ENCODE measurements at places on chromosomes 2 and 18. TPM values are rescaled to one million over a fixed set of nuclear protein-coding genes. Genes with fewer than 3 reads are reported as not detected.

DNA sequence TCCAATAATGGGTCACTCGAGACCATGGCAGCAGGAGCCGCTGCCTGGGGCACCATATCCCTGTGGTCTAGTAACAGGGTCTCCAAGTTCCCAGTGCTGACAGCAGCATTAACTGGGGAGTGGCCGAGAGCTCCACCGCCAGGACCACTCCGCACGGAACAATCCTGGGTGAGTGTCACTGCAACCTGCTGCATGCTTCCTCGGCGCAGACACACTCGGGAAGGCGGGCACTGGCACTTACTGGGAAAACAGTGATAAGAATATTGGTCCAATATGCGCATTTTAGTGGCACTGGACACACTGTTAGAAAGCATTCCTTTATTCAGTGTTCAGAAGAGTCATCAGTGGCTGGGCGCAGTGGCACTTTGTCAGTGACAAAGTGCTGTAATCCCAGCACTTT is 29.7 kb downstream of the FAM228A start:
- DNase-seq = no peak

SLC38A11 gene
- polyA plus RNA-seq = 15.4 TPM

APLF gene
- 3.9 TPM for polyA plus RNA-seq

GPR45 gene
- polyA plus RNA-seq = not detected

ATAD2B gene
- polyA plus RNA-seq = 20.9 TPM

DNA sequence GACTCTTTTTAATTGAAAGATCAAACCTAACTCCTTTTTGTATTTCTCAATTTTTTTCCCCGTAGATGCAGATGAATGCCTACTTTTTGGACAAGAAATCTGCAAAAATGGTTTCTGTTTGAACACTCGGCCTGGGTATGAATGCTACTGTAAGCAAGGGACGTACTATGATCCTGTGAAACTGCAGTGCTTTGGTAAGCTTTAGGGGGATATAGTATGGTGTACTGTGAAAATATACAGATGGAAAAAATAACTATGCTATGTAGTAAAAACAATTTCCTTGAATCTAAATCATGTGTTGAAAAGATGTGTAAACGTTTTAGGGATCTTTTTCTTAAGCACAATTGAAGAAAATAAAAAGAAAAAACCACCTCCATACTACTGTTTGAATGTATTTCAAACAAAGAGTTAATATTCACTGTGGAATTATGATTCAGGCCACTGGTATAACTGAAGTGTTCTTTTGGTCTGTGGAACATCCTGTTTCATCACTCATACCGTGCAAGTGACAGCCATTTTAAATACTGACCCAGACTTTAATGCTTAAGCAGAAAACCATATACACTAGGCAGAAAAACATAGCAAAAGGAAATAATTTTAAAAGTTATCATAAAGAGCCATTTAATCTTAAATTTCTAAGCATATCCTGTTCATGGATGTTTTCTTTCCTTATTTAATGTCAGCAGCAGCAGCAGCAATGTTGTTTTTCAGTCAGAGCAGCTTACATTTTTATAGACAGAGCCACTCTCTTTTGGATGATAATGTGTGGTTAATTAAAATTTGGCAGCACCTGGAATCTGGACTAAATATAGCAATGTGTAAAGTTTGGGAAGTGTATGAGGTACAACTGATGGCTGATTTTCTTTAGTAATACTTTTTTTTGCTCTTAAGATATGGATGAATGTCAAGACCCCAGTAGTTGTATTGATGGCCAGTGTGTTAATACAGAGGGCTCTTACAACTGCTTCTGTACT is 112.8 kb upstream of the RASGRP3 start:
- DNase-seq = no peak

DNA sequence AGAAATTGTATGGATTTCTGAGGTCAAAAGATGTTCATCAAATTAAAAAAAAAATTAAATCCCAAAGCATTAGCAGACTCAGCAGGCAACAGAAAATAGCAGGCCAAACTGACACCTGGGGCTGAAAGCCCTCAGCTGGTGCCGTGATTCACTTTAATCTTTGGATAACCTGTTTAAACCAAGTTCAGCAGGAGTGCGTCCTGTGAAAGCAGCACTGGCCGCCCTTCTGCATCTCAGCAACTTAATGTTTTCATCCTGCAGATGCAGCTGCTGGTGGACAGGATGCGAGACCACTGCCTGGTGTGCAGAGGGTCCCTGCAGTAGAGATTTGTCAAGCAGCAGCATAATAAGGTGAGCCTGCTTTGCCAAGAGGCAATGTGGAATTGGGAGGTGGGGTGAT is 41.2 kb downstream of the CCDC68 start:
- DNase-seq = no peak

- DNase-seq = no peak
Measured at GRCh38 chr2:14189929-14190328, 442.6 kb upstream of the LRATD1 start.

STARD6 gene
- polyA plus RNA-seq = 0.30 TPM

GRCh38 chr18:51066273-51066672 is 36.3 kb downstream of the SMAD4 start:
- DNase-seq = no peak

C2orf66 gene
- 0.22 TPM for polyA plus RNA-seq

DNA sequence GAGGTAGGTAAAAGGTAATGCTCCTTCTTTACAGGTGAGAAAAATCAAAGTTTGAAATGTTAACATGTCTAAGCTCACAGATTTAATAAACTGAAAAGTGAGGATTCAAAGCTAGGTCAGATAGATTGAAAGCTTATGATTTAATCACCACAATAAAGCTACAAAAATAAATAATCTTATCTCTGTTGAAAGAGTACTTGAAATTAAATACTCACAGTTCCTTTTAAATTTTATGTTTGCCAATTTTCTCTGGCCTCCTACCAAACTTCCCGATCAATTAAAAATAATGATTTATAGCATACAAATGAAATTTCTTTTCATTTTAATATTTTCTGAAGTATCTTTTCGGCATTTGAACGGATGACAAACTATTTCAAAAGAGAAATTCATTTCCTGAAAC is 77.3 kb downstream of the GAREM1 start:
- DNase-seq = no peak

TWIST2 gene
- 3.8 TPM for polyA plus RNA-seq

DNA sequence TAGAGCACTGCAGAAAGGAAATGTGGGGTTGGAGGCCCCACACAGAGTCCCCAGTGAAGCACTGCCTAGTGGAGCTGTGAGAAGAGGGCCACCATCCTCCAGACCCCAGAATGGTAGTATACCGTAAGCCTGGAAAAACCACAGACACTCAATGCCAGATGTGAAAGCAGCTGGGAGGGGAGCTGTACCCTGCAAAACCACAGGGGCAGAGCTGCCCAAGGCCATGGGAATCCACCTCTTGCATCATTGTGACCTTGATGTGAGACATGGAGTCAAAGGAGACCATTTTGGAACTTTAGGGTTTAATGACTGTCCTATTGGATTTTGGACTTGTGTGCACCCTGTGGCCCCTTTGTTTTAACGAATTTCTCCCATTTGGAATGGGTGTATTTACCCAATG is 75.3 kb upstream of the SERPINE2 start:
- DNase-seq = no peak

DNA sequence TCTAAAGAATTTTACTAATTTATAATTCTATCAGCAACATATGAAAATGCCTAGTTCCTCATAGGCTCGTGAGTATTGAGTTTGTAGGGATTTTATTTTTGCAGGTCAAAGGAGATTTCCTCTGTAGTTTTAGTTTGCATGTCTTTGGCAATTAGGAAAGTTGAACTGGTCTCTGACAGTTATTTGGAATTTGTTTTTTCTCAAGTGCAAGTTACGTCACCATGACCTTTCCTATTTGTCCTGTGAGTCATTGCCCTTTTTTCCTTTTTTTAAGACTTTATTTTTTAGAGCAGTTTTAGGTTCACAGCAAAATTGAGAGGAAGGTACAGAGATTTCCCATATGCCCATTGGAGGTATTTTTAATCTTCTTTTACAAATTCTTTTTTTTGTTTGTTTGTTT is 29.0 kb downstream of the RAMP1 start:
- no peak for DNase-seq

CDH2 gene
- polyA plus RNA-seq = 102 TPM

PMAIP1 gene
- 3.3 TPM for polyA plus RNA-seq

- DNase-seq = no peak
Measured at GRCh38 chr2:29817299-29817698, 104.1 kb downstream of the ALK start.

DNA sequence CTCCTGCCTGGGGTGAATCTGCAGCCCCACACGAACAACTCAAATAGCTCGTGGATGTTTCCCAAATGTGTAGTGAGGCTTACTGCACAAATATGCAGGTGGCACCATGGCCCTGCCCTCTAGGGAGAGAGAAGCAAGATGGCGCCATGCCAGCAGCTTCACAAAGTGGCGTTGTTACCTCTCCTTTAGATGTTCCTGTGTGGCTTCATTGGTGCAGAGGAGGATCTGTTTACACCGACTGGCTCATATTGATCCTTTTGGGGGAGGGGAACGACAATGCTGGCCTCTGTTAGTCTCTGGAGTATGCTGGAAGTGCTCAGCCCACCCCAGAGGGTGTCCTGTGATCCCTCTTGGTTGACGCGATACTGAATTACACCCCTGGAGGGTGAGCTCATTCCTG is 99.5 kb upstream of the GATA6 start:
- no peak for DNase-seq

SPC25 gene
- 24.9 TPM for polyA plus RNA-seq

FEV gene
- polyA plus RNA-seq = 0.14 TPM

PTPRN gene
- 0.65 TPM for polyA plus RNA-seq

DNA sequence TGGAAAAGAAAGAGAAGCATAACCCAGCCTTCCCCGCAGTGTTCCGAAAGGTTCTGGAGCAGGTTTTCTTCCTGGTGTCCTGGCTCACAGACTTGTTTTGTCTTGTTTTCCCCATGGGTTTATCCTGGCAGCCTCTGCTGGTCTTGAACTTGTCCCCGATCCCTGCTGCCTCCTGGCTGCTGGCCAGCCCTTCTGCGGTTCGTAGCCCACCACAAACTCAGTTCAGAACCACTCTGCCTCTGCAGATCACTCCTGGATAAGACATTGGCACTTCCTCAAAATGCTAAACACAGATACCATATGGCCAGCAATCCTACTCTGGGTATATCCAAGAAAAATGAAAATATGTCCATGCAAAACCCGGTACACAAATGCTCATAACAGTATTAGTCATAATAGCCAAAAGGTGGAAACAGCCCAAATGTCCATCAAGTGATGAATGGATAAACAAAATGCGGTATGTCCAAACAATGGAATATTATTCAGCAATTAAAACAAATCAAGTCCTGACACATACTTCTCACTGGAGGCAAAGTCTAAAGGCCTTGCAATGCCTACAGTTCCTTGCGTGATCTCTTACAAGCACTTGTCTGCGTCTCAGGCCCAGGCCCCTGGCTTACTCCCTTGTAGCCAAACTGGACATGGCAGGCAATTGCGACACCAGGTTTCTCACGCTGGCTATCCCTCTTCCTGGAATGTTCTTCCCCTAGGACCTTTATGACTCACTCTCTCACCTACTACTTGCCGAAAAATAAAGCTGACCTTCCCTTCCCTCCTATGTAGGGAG is 28.0 kb upstream of the ARHGEF4 start:
- no peak for DNase-seq

- DNase-seq = no peak
Measured at GRCh38 chr2:44960871-44961270, 19.4 kb downstream of the SIX3 start.

DNA sequence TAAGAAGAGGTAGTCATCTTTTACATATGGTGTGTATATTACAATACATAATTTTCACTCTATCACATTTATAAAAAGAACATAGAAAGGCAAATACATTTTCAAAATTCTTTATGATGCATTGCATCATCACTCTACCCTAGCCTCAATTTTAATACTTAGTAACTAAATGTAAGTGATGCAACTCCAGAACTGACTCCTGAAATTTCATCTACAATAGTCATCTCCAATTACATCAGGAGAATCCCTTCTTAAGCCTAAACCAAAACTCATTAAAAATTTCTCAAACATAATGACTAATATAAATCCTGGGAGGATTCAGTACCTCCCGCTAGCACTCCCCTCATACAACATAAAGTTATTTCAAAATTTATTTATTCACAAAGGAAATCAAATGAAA is 15.9 kb downstream of the TMX3 start:
- DNase-seq = no peak

DNA sequence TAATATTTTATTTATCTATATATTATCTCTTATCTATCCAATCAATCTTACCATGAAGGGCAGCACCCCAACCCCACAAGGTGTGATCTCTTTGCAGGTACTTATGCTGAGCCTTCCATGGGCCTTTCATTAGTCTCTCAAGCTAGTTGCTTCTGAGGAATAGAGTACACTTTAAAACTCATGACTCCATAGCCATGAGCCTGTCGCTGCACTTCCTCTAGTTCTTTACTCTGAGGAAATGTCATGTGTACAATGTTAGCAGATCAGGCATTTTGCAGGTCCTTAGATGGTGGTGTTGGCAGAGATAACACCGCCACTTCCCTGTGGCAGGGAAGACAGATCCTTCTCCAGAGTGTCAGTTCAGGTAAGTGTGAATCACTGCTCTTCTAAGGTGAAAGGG is 29.5 kb upstream of the STAT4 start:
- no peak for DNase-seq

GRCh38 chr18:37930640-37931039 is 365.0 kb upstream of the CELF4 start:
- no peak for DNase-seq

DNA sequence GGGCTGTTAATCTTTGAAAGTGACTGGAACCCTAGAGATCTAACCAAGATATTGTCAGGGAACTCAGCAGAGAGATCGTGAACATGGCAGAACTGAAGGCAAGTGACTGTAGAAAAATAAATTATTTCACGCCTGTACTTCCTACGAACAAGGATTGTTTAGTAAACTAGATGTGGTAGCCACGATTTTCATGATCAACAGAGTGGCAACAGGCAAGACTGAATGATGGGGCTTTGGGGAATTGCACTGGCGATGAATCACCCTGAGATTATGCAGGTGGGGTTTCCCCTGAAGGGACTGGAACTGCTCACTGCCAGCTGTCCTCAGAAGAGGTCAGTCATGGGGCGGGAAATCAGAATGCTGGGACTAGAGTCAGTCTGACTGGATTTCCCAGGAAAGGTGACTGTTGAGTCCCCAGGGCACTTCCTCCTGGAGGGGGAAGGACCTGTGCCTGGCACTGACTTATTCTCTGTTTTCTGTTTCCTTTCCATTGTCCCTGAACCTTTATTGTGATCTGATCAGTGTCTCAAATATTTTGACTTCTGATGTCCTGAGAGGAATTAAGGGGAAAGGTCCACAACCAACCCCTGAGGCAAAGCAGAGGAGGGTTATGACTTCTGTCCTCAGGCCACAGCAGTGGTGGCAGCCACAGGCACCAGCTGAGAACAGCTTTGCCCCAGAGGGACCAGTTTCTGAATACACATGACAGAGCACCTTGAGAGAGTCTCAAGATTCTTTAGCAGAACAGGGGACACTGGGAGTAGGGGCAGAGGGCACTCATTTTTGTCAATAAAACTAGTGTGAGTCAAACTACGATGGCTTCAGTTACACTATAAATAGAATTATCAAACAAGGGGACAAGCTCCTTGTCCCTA is 70.0 kb downstream of the NAB1 start:
- no peak for DNase-seq

GRCh38 chr2:39779341-39779851 is 338 bp upstream of the THUMPD2 start:
- DNase-seq = no peak

GRCh38 chr2:241940329-241940728 is 70.8 kb downstream of the RTP5 start:
- no peak for DNase-seq

- DNase-seq = no peak
Measured at GRCh38 chr2:207683879-207684627, 27.4 kb upstream of the CCNYL1 start.
